ENCODE measurements at places on chromosomes 13 and 19.

GRCh38 chr13:53198017-53198416 lies 169.4 kb downstream of the OLFM4 start:
- no peak for DNase-seq

DNA sequence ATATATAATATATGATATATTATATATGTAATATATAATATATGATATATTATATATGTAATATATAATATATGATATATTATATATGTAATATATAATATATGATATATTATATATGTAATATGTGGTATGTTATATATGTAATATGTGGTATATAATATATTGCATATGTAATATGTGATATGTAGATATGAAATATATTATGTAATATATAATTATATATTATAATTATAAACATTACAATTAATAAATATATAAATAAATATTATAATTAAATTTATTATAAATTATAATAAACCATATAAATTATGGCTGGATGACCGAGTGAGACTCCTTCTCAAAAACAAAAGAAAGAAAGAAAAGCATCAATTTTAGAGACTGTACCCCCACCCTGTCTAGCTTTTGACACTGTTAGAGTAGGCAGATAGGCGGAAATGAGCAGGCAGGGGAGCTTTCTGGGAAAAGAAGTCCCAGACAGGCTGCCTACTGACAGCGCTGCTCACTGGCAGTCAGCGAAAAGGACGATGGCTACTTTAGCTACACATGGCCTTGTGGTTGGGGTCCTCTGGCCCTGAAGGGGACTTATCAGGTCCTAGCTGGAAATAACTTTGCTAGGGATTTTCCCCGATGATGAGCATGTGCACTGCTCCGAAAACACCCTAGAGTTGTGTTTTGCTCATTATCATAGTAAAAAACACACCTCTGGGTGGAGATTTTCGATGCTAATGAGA lies 19.7 kb downstream of the C3 start:
- DNase-seq: no peak

DNA sequence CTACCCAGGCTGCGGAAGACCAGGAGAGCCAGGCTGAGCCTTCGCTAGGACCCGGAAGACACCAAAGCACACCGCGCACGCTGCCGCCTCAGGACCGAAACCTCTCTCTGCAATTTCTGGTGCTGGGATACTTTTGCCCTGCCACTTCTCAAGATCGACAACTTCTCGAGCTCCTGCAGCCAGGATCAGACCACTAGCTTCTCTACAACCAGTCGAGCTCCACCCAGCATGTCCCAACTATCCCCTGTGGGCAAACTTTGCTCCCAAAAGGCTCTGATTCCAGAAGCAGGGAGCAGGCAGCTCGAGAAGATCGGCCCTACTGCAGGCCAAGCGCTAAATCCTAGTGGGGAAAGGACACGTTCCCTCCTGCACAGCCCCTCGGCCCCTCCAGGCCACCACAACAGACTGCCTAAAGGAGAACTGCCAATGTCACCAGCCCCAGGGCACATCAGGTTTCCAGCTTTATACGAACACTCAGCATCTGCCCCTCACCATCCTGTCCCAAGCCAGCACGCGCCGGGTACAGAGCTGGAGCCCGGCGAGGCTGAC lies 979 bp downstream of the AKAP8 start:
- DNase-seq: peak; percentile 22

DNA sequence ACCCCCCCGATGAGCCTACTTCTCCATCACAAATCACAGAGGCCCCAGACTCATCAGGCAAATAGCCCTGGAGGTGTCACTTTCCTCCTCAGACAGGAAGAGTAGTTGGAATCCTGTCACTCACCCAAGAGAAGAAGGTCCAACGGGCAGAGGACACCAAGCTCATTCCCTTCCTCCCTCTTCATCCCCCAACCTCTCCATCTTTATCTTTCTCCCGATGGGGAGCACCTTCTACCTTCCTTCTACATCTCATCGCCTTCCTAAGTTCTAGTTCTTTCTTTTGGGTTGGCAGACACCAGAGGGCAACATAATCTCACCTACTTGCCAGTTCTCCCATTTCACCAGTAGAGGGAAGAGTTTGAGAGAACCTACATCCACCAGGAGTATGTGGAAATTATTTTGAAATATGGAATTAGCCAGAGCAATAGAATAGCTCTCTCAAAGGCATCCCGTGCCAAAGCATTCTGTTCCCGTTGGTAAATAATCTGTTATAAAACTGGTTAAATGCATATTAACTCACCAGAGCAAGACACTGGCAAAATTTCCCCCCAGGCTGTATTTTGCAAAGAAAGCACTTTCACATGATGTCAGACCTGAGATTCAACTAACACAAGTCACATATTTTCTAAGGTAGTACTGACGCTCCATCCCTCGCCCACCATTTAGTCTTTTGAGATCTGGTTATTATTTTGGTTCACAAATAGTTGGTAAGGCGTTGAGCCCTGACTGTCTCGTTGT lies 55.0 kb downstream of the ZIC5 start:
- no peak for DNase-seq

DNA sequence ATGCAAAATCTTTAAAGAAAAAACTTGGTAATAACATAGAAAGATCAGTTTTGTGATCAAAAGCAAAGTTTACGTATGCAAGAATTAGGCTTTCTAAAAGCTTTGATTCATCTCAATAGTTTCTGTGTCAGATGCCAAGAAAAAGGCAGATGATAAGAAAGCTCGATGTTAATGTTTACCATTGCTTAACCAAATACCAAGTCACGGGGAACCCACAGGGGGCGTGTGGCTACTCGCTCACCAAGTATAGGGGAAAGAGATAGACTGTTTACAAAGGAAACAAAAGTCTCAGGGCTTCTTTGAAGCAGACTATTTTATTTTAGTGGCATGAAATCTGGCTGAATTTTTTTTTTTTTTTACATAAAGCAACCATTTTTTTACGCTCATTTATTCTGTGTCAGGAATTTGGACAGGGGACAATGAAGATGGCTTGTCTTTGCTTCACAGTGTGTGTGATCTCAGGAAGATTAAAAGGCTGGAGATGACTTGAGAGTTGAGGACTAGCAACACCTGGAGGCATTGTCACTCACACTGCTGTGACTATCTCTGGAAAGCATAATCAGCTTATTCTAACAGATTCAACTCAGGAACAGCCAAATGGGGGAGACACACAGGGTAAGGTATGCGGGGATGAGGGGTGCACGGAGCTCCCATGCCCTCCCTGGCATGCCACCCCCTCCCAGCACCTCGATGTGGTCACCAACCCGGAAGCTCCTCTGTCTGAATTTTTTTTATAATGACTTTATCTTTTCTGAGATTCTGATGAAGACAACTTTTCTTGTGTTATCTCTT lies 24.9 kb downstream of the RCBTB1 start:
- DNase-seq: no peak

GRCh38 chr19:24073807-24074206 lies 13.2 kb upstream of the ZNF254 start:
- no peak for DNase-seq

GRCh38 chr13:95516021-95516420 lies 36.5 kb upstream of the CLDN10 start:
- no peak for DNase-seq

GRCh38 chr13:109645831-109646230 lies 140.6 kb downstream of the IRS2 start:
- no peak for DNase-seq

DNA sequence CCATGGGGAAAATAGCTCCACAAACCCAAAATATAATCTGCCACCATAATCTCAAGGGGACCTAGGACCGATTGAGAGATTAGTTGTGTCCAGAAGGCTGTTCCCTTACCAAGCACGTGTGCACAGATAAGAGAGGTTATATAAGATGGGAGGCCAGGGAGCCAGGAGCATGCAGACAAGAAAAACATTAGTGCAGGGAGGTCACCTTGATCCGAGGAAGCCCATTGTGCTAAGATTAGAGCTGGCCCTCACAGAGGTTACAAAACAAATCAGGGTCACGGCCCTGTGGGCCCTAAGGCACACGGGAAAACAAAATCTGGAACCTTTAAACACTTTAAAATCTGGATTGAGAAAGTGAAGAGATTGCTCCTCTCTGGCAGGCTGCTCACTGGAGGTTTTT lies 37.7 kb downstream of the RGCC start:
- DNase-seq: no peak

GRCh38 chr19:6412447-6413091 lies 12.0 kb downstream of the KHSRP start:
- no peak for DNase-seq

DNA sequence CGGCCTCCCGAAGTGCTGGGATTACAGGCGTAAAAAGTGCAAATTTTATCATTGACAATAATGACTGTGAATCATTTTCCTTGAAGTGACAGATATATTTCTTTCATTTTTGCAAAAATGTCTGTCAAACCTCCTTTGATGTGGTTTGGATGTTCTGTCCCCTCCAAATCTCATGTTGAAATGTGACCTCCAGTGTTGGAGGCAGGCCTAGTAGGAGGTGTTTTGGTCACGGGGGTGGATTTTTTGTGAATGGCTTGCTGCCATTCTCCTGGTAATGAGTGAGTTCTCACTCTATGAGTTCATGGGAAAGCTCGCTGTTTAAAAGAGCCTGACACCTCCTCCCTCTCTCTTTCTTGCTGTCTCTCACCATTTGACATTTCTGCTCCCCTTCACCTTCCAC lies 5.5 kb upstream of the SLC1A6 start:
- DNase-seq: no peak
